ENCODE measurements at places on chromosomes 3 and 15.

DNA sequence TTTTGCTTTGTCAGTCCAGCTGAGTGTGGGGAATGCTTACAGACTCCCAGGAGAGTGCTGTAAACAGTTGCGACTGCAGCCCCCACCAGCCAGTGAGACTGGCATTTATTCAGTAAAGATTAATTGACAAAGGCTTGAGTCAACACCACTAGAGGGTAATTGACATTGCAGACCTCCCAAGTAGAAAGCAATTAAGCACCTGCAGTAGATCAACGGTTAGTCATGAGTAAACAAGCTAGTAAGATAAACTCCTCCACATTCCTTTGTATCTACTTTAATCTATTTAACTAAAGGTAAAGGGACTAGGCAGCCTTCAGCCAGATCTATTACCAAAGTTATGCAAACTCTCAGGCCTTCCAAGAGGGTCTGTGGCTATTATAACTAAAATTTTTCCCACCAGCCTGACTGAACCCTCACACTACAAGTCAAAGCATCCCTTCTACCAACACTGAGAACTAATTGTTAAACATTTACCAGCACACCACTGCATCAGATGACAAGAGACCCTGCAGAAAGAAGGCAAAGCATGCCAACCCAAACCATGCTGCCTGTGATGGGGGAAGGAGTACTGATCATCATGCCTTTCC lies 30.5 kb upstream of the GALNT15 start:
- no peak for DNase-seq

DNA sequence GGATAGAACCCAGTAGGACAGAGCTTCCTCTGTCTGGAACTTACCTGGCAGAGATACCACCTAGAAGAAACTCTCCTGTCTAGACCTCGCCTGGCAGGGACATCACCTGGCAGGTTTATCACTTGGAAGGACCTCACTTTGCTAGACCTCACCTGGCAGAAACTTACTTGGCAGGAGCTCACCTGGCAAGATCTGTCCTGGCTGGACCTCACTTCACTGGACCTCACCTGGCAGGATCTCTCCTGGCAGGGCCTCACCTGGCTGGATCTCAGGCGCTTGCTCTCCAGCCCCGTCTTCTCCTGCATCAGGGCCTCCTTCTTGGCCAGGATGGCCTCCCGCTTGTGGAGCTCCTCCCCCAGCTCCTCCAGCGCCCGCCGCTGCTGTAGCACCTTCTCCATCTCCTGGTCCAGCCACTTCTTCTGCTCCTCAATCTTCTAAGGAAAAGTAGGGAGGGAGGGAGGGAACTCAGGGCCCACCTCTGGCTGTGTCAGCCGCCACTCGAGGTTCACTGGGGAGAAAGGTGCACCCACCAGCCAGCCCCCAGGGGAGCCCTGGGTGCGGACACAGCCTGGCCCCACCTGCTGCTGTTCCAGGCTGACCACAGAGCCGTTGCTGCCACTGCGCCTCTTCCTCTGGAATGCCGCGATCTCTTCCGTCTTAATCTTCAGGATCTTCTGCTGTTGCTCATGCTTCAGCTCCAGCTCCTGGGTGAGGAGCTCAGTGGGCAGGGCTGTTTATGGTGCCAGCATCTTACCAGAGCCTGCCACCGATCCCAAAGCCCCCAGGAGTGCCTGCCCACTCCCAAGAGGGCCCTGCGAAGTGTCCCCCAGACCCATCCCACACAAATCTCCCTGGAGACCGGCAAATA lies 22.5 kb downstream of the KIF7 start:
- DNase-seq = no peak

DNA sequence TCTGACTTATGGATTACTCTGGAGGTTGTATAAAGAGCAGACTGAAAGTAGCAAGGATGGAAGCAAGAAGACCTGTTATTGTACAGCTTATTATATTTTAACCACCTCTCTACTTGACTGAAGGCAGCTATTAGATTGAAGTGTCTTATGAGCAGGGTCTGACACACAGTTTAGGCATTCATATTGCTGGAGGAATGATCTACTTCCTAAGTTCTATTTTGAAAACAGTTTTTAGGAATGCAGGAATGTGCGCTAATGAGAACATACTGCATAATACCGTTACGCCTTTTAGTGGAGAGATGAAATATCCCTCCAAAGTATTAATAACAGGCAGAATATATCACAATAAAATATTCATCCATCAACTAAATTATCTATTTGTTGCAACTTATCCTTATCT lies 193.3 kb downstream of the ISL2 start:
- no peak for DNase-seq

DNA sequence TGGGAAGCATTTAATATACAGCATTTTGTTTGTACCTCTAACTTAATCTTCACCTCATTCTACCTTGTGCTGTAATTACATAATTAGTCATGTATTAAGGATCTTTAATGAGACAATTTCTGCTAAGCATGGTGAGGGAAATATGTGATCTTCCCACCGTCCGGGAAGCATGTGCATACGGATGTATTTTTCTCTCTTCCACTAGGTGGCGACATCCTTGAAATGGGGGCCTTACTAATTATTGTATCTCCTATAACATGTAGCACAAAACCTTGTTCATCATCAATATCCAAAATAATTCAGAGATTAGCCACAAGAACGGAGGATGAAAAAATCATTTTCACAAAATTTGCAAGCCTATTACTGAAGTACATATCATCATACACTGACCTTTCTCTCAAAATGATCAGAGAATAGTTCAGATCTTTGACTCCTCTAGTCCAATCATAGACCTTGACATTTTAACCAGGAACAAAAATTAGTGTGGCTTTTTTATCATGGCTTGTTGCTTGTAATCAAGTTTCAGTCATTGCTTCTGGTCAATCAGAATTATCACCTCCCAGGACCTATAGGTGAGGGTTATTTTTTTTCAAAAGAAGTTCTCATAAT lies 148.9 kb upstream of the GBE1 start:
- peak; percentile 39 for DNase-seq

DNA sequence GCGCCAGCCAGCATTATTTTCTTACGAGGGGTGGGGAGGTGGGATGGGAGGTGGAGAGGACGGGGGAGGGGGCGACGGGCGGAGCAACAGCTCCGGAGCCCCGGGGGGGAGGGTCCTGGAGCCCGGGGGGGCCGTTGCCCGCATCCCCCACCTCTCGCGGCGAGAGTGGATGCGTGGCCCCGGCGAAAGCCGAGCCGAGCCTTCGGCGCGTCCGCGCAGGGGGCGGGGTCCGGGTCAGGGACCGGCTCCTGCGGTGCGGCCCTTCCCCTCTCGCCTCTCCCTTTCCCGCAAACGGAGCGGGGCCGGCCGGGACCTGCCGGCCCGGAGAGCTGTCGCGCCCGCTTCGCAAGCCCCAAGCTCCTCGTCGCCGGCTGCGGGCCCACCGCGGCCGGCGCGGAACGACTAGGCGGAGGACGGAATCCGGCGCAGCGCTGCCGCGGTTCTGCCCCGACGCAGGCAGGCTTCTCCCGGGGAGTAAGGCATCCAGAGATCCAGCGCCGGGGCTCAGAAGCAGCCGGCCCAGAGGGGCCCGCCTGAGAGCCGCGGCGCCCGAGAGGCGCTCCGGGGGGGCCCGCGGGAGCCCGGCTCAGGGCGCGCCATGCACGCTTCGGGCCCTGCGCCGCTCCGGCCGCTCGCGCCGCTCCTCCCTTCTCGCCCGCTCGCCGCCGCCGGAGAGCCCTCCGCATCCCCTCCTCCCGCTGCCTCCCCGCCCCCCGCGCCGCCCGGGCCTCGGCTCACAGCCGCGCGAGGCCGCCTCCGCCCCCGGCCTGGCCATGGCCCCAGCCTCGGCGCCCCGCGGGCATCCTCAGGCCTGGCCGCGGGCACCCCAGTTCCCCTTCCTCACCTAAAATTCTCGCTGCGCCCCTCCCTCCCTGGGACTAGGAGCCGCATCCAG lies 459 bp upstream of the ADCY5 start:
- no peak for DNase-seq

DNA sequence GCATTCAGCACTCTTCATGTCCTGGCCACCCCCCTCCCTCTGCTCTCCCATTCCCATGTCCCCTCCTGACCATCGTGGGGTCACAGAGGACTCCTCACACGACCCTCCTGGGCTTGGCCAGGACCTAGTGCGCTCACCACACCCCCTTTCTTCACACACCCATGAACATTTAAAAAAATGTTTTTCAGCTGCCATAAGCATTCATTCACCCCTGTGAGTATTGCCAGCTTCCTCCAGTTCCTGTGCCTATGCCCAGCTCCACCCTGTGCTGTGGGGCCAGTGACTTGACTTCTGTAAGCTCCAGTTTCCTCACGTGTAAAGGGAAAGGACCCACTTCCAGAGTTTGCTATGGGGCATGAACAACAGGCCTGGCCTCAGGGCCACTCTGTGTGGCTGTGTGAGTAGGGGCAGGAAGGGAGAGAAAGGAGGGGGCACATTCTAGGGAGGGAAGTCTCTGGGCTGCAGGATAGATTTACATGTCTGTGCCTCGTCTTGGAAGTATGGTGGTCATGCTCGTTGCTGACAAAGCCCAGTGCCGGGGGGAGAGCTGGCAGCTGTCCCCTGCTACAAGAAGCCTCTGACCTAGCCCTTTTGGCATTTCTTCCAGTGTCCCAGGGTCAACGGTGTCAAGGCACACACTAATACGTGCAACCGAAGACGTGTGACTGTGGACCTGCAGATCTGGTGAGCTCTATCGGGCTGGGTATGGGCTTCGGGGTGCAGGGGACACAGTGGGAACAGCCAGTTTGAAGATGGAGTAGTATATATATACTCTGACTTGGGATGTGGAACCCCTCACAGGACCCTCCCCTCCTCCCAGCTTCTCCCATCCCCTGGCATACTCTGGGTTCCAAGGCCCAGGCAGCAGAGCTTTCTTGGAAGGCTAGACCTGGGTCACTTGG lies 22.8 kb downstream of the ESYT3 start:
- DNase-seq = no peak

DNA sequence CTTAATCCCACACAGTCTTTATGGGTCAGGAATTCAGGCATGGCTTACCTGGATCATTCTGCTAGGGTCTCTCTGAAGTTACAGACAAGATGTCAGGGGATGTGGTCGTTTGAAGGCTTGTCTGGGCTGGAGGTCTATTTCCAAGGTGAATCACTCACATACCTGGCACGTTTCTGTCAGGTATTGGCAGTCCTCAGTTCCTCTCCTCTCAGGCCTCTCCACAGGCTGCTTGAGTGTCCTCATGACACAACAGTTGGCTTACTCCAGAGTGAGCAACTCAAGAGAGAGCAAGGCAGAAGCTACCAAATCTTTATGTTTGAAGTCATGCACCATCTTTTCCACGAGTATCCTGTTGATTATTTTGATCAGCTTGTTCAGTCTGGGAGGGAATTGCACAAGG lies 43.9 kb upstream of the PARP14 start:
- no peak for DNase-seq

DNA sequence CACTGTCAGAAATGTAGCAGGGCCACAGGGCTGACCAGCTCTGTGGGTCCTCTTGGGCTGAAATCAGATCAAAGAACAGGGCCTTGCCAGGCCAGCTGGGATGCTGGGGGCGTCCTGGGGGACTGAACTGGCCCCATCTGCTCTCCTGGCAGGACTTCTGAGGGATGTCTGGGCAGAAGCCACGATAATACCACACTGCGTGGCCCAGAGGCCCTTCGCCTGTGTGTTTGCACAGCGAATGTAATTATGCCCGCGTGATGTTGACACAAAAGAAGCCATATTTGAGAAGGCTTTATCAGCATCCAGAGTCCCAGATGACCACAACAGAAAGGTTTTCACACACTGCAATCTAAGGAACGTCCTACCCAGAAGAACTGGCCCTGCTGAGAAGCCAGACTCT lies 174.0 kb downstream of the RAB11A start:
- DNase-seq = no peak

- DNase-seq = no peak
These were observed 99.9 kb upstream of the CCDC80 start for GRCh38 chr3:112740835-112741234.
